ENCODE measurements at places on chromosomes 12 and 14. TPM values are rescaled to one million over a fixed set of nuclear protein-coding genes. Genes with fewer than 3 reads are reported as not detected.

DNA sequence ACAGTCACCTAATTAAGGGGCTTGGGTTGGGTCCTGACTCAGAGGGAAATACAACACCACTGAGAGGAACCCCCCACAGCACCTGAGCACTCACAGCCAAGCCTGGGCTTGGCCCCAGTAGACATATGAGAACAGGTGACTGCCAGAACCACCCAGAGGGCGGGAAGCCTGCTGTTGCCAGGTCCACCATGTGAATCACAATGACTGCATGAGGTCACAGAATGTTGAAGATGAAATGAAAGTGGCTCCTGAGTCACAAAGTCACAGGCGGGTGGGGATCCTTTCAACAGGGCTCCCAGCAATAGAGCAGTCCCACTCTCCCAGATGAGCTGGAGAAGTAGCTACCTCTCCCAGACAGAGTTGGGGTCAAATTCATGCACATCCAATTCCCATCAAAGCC, at the start of gene LRRC74A:
TSS of gene LRRC74A (plus strand) at position 287 of the 400 bp plus-strand sequence. CDS start 290 bp downstream, outside the sequence.
- no peak for DNase-seq

- no peak for DNase-seq
Observed at GRCh38 chr12:15824516-15824915, 35.3 kb upstream of the EPS8 start.

DNA sequence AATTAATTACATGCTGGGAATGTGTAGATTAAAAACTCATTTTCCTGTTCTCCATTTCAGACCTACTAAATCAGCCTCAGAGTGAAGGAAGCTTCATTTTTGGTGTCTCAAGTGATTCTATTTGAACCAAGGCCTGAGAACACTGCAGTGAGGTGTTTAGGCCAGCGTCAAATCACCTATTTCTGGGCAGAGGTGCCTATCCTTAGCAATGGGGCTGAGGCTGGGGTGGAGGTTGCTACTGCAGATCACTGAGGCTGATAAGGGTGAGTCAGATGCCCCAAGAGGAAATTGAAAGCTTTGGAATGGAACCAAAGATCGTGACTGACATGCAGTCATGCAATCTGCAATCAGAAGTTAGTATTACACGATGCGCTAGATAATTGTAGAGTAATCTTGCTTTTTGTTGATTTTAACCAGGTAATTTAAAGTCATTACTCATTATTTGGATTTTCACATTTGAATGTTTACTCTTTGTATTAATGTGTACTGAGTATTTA, 4.4 kb downstream of the TXNRD1 start:
- no peak for DNase-seq

DNA sequence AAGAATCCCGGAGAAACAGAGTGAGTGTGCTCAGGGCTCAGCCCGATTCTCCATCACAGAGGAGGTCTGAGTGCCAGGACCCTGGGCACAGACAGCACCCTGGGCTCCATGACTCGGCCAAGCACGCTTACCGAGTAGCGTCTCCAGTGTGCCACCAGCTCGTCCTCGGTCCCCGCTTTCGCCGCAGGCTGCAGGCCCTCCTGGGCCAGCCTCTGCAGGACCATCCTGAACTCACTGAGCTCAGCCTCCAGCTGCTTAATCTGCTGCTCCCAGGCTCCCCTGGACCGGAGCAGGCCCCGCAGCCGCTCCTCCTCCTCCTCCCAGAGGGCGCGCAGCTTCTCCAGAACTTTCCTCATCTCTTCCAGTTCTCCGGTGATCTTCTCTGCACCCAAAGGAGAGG, 61.2 kb downstream of the SYNE3 start:
- no peak for DNase-seq

DNA sequence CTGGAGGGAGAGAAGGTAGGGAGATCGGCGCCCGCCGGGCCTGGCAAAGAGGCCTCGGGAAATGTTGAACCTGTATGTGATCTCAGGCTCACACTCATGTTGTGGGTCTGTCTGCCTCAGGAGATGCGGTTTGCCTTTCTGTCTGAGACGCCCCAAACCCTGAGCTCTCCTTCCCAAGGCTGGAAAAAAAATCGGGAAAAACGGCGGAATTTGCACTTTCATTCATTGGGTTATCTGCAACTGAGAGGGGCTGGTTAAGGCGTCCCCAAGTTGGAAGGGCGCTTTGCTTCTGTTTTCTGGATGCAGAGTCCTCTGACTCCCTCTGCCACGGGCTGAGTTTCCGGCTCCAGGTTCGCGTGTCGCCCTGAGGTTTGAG, 5.0 kb upstream of the HOXC9 start:
- no peak for DNase-seq

DNA sequence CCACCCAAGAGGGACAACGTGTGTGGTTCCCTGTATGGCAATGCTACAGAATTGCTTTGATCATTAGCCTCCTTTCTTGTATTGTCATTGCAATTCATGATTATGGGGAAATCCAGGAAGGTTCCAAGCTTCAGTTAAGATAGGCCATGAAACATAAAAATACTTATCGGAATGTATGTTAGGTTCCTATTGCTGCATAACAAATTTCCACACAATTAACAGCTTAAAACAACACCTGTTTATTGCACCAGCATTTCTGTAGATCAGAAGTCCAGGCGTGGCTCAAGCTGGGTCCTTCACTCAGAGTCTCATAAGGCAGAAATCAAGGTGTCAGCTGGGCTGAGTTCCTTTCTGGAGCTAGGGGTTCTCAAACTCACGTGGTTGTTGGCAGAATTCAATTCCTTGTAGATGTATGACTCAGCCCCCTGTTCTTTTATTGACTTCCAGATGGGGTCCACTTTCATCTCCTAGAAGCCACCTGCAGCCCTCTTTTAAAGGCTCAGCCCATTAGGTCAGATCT, 365.6 kb upstream of the TMPO start:
- no peak for DNase-seq

DNA sequence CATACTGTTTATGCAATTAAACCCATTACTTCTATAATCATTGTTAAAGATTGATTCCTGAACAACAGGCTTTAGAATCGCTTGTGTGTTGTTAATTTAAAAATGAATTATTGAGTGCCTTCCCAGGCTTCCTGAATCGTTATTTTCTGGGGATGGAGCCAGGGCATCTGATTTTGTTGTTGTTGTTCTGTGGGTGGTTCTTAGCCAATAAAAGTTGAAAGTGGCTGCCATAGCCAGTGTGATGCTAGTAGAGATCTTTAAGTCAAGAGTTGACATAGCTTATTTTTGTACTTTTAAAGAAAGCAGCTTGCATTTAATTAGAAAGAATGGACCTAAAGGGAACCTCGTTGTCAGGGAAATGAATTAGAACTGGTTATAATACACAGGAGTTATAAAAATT, 6.4 kb downstream of the GOLGA5 start:
- no peak for DNase-seq

DNA sequence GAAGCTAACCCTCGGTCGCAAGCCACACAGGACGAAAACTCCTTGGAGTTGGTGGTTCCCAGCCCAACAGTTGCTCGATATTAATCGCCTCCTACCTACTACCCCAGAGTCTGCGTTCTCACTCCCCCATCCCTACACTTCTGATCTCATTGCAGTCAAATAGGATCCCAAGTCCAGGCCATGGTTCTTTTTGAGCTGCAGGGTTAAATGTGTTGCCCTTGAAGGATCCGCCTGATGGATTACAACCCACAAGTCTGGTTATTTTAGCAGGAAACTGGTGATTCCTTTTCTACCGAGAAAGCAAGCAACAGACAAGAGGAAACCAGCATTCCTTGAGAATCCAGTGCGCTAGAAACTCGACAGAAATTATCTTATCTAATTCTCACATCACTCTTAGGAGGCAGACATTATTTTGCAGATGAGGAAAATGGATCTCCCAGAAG, 785 bp upstream of the NIN start:
- no peak for DNase-seq

- no peak for DNase-seq
Observed at GRCh38 chr12:125229878-125230530, 164.8 kb downstream of the AACS start.

The KRT85 gene
- total RNA-seq = not detected

DNA sequence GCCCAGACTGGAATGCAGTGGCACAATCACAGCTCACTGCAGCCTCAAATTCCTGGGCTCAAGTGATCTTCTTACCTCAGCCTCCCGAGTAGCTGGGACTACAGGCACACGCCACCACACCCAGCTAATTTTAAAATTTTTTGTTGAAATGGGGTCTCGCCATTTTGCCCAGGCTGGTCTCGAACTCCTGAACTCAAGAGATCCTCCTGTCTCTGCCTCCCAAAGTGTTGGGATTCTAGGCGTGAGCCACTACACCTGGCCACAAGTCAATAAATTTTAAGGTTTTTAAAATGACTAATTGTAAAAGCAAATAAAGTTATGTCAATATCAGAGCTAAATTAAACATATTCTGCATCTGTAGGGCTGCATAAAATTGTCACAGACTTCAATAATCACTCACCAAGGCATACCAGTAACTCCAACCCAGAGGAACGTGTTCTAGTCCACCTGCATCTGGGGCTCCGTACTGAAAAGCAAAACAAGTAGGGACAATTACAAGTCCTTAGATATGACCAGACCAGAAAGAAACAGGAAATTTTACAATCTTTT, 13.9 kb downstream of the GNS start:
- DNase-seq = no peak

DNA sequence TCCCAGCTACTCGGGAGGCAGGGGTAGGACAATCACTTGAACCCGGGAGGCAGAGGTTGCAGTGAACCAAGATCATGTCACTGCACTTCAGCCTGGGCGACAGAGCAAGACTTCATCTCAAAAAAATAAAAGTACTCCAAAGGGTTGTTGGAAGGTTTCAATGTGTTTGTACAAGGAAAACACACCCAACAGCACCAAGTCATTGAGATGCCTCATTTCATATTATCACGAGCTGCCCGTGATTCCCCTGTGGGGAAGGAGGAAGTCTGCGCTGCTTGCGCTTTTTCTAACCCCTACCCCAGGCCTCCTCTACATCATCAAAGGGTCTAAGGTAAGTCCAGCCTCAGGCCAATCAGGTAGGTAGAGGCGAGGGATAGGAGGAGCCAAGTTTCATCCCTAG, 73.6 kb downstream of the KDM2B start:
- no peak for DNase-seq

- DNase-seq = peak; percentile 55
Observed at GRCh38 chr12:15688202-15688736, 100.9 kb downstream of the EPS8 start.

The HELB gene
- 0.51 TPM for total RNA-seq

DNA sequence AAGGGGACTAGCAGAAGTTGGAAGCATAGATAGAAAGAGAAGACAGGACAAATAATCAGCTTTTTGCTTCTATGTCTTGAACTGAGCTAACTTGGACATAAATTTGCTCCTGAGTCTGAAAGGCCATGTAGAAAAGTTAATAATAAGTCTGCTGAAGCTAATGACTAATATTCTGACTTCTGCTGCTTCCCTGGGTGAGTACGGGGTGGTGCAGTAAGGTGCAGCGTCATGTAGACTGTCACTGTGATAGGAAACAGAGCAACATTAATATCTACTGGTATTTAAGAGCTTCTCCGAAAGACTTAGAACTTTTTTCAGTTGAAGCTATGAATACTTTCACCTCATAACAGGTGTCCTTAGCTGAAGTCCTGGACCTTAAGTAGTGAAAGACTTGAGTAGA, 34.1 kb upstream of the CPM start:
- DNase-seq = no peak

DNA sequence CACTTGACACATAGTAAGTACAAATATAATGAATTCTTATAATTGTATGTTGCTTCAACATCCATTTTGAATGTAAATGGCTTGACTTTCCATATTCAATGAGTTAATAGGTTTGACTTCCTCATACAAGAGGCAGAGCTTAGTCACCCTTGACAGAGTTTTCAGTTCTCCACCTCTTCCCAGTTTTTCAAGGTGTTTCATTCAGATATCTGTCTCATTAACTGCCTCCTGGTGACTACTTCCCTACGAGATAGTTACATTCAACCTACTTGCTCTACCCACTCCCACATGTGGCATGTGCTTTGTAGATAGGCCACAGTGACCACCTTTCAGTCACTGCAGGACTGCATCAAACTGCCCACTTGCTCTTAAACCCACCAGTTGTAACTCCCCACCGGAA, 60.0 kb downstream of the MYF5 start:
- no peak for DNase-seq

DNA sequence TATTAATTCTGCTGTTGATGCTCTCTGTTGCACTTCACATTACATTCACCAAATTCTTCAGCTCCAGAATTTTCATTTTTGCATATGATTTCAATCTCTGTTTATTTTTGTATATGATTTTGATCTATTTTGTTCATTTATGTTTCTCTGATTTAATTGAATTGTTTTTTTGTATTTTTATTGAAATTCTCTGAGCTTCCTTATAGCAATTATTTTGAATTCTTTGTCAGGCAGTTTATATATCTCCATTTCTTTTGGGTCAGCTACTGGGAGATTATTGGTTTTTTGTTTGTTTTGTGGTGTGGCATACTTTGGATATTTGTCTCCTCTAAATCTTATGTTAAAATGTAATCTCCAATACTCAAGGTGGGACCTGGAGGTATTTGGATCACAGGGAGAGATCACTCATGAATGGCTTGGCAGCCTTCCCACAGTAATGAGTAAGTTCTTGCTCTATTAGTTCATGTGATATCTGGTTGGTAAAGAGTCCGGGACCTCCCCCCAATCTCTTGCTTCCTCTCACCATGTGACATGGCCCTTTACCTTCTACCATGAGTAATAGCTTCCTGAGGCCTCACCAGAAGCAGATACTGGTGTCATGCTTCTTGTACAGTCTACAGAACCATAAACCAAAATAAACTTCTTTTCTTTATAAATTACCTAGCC, 8.7 kb upstream of the TCL1A start:
- DNase-seq = no peak

The ESPL1 gene
- total RNA-seq = 0.44 TPM

GRCh38 chr12:7497661-7498060, 5.9 kb downstream of the CD163 start:
- no peak for DNase-seq

- DNase-seq = no peak
Observed at GRCh38 chr12:54189198-54189539, 384 bp upstream of the SMUG1 start.

The ENO2 gene
- total RNA-seq = 0.97 TPM

The LALBA gene
- not detected for total RNA-seq

The NEK9 gene
- 93.2 TPM for total RNA-seq

The OVCH1 gene
- 0.10 TPM for total RNA-seq

The NINJ2 gene
- total RNA-seq = 97.4 TPM

- no peak for DNase-seq
Observed at GRCh38 chr12:19633641-19634040, 194.3 kb downstream of the AEBP2 start.

DNA sequence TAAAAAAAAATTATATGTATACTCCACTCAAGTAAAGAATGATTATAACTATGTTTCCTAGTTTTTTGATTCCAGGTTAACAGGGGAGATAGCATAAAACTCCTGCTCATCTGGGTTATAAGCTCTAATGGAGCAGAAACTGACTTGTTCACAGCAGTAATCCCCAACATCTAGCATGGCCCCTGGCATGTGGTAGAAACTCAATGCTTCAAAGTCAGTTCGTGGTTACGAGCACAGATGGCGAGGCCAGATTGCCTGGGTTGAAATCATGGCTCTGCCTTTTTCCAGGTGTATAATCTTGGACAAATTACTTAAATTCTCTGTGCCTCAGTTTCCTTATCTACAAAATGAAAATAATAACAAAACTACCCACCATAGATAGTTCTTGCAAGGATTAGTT, 183.8 kb downstream of the TTC7B start:
- DNase-seq = no peak

The SMIM41 gene
- total RNA-seq = not detected

Measured in gastrocnemius medialis (tissue), 4 donors.